CD4-positive, alpha-beta T cell treated with Interleukin-17A for 1 hour (primary cell): ENCODE measurements at places on chromosomes 7 and 10.
A peak's percentile ranks its signal among the peaks of the same experiment; 100 is the strongest.

DNA sequence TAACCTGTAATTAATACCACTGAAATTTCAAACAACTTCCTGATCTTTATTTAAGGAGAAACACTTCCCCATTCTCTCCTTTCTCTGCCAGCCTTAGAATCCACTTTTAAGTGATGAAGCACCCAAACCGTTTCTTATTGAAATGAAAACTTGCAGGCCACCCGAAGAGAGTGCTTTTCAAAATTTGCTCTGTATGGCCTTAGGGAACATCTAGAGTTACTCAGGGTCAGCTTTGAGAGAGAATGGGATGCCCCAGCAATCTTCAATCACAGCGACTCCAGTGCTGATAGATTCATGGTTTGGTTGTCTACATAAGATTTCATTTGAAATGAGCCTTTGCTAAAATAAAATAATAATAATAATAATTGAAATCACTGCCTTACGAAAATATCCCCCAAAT is 323.1 kb downstream of the PCLO start:
- DNase-seq, result no peak

- no peak for DNase-seq
These were observed 3.9 kb upstream of the SPAG6 start for GRCh38 chr10:22341190-22341925.

- no peak for DNase-seq
These were observed 97.0 kb downstream of the BAMBI start for GRCh38 chr10:28774051-28774995.

- peak; percentile 38 for DNase-seq
These were observed 48.2 kb downstream of the COL26A1 start for GRCh38 chr7:101410743-101411507.

GRCh38 chr10:114389426-114389825 is 14.9 kb downstream of the AFAP1L2 start:
- no peak for DNase-seq
